ENCODE measurements at places on chromosomes 1 and 21.

DNA sequence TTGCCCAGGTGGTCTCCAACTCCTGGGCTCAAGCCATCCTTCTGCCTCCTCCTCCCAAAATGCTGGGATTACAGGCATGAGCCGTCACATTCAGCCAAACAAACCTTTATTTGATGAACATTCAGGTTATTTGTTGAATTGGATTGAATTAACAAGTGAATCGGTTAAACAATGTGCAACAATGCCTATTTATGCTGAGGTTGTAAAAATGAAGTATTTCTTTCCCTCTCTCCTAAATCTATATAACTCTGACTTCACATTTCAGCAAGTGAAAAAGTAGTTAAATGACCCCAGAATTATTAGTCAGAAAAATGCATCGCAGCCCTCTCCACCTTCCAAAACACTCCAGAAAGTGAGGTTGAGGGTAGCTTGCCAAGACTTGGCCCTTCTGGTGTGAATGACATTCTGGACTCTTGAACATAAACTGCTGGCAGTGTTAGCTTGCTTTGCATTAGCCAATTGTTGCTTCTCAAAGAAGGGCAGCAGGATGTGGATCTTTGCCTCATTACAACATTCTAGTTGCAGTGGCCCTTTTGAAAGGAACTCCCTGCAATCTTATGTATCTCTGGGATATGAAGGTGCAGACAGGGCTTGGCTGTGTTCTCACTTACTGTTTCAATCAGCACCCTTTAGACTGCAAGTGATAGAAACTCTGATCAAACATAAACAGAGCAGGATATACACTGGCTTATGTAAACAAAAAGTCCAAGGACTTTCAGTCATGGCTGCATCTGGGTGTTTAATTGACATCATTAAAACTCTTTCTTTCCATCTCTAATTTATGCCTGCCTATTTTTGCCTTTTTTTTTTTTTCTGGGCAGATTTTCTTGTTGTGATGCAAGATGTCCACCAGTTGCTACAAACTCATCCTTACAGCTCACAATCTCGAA, 22.4 kb downstream of the EDN2 start:
- DNase-seq = peak; percentile 11

- no peak for DNase-seq
Measured at GRCh38 chr21:21187579-21187978, 189.4 kb downstream of the NCAM2 start.

DNA sequence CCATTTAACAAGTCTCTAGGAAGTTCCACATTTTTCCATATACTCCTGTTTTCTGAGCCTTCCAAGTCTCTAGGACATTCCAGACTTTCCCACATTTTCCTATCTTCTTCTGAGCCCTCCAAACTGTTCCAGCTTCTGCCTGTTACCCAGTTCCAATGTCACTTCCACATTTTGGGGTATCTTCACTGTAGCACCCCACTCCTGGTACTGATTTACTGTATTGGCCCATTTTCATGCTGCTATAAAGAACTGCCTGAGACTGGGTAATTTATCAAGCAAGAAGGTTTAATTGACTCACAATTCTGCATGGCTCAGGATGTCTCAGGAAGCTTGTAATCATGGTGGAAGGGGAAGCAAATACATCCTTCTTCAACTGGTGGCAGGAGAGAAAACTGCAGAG, 285.0 kb downstream of the LRRIQ3 start:
- DNase-seq = no peak

GRCh38 chr1:2906085-2906484, 104.6 kb upstream of the TTC34 start:
- DNase-seq = no peak

DNA sequence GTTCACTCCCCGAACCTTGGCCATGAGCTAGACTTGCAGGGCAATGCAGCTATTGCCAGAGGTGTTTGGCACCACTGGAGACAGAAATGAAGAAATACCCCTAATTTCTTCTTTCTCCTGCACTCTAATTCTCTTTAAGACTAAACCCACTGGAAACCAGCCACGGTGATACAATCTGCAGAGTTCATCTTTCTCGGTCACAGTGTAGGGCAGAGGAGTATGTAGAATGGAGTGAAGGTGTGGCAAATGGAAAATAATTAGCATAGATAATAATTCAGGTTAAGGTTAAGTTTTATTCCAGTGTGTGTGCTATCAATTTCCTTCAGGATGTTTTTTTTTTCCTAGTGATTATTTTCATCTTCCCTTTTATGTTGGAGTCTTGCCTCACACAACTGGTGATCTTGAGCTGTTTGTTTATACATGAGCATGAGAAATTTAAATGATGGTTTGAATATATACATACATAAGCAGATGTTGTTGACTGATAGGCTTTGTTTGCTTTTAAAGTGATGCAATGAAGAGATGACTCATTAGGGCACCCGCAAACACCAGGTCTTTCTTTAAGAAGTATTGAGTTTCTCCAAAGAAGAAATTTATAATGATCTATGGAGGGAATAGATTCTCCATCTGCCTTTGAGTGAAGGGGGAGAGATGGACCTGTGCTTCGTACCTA, 81.9 kb downstream of the SPATA17 start:
- peak; percentile 5 for DNase-seq

- peak; percentile 19 for DNase-seq
Measured at GRCh38 chr21:16522548-16522947, 792.8 kb downstream of the USP25 start.

- no peak for DNase-seq
Measured at GRCh38 chr1:188365874-188366273, 1537.1 kb downstream of the PLA2G4A start.

- DNase-seq = no peak
Measured at GRCh38 chr1:183551924-183552323, 38.3 kb downstream of the NCF2 start.

DNA sequence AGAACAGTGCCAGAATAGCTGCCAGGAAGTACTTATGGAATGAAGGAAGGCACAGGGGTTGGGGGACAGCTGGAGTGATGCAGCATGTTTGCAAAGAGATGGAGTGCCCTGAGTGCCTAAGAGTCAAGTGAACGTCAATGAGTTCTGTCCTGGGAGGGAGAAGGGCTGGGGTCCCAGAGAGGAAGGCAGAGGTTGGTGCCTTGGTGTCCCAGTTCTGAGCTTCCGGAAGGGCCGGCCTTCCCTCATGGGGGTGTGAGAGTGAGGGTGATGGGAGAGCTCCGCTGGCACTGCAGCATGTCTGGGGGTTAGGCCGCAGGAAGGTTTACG, 17.6 kb downstream of the NES start:
- no peak for DNase-seq

DNA sequence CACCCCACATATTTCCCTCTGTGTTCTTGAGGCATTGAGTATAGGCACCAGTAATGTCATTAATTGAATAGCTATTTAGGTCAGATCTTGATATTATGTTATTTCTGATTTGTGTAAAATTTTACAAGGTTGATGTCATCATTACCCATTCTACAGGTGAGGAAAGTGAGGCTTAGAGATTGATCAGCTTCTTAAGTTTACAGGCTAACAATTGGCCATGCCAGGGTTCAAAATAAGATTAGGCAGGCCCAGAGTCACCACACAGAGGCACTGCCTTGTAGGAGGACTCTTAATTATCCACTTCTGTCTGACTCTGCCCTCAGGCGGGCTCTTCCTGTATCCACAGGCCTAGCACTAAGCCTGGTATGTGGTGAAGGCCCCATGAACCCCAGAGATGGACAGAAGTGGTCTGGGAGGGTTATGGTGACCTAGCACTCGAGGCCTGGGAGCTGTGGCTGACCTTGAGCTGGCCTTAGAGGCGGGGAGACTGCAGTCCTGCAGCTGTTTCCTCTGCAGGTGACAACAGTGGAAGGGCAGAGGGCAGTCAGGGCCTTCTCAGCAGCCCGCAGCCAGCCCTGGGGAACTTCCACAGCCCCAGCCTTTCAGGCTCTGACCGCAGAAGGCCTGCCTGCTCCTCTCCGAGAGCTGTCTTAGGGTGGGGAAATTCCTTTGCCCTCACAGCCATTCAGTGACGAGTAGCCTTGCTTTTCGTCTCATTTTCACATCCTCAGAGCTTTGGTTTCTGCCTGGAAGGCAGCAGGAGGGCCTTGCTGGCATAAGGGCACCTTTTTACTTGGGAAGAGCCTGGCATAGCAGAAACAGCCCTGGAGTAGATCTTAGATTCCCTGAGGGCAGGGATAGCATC, 12.2 kb downstream of the ZDHHC18 start:
- DNase-seq = no peak

DNA sequence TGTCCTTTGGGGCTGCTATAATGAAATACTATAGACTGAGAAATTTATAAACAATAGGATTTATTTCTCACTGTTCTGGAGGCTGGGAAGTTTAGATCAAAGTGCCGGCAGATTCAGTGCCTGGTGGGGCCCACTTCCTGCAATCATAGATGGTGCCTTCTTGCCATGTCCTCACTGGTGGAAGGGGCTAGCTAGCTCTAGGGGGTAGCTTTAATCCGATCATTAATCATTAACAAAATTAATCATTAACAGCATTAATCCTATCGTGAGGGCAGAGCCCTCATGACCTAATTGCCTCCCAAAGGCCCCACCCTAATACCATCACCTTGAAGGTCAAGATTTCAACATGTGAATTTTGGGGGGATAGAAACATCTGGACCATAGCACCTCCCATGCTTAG, 124.3 kb downstream of the TRABD2B start:
- no peak for DNase-seq

DNA sequence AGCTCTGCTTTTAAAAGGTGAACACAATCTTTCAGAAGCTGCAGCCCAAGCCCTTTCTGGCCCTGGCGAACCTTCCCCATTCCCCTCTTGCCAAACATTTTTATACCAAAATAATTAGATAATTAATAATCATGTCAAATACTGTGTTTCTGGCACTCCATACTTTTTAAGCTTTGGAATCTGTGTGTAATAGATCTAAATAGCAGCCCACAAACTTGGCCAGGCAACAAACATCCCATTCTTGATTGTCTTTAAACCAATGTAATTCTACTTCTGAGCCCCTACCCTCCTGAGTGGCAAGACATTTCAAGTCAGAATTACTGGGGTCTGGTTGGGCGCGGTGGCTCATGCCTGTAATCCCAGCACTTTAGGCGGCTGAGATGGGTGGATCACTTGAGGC, 137.7 kb downstream of the NAV1 start:
- DNase-seq = no peak

DNA sequence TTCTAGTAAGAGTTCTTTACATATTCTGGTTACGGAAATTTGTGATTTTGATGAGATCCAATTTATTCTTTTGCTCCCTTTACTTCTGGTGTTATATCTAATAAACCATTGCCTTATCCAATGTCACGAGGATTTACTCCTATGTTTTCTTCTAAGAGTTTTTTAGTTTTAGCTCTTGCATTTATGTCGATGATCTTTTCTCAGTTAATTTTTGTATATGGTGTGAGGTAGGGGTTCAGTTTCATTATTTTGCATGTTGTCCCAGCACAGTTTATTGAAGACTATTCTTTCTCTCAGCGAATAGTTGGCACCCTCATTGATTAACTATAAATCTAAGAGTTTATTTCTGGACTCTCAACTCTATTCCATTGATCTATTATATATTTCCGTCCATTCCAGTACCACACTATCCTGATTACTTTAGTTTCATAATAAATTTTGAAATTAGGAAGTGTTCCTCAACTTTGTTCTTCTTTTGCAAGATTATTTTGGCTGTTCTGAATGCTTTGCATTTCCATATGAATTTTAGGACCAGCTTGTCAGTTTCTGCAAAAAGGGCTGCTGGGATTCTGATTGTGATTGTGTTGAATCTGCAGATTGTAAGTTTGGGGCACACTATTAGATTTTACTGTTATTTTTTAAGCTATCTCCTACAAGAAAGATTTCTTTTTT, 4.0 kb downstream of the KDM1A start:
- no peak for DNase-seq

DNA sequence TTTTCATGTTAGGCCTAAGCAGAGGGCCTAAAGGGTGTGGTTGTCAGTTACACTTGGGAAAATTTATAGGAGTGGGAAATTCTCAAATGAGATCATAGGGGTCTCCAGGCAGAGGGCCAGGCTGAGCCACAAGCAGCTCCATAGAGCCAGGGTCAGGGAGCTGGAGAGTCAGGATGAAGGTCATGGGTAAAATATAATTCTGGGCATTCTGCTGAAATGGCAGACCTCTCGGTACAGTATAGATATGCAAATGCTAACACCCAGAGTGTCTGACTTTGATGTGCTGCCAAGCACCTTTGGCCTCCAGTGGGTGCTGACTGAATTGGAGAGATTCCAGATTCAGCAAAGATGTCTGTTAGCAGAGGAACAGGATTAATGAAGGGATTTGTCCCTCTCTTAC, 40.1 kb downstream of the DNM3 start:
- DNase-seq = no peak

DNA sequence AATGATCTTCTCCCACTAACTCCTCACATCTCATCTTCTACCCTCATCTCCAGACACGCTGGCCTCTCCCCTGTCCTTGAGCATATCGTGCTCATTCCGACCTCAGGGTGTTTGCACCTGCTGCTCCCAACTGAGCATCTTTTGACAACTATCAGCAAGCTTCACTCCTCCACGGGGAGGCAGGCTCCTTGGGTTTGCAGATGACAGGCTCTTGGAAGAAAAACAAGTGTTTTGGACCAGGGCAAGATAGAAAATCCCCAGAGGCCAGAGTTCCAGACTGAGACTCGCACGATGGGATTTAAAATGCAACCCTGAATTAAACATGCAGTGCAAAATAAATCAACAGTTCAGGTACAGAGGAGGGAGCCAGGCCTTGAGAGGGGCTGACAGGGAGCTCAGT, 246.7 kb downstream of the PTPRU start:
- DNase-seq = no peak

DNA sequence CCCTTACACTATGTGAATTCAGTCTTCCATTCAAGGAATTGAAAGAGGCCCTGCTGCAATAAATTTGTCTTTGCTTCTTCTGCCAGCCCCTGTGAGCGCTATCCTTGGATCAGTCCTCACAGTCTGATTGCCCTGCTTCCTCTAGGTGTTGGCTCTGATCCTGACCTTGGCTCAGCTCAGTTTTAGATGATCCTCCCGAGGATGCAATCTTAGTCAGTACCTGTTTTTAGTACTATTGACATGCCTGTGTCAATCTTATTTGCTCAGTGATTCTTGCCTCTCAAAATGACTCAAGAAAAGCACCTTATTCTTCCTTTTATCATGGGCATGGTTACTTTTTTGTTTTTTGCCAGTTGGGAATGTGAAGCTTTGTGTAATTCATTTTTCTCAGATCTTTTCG, 101.4 kb upstream of the KCNK1 start:
- DNase-seq = no peak

DNA sequence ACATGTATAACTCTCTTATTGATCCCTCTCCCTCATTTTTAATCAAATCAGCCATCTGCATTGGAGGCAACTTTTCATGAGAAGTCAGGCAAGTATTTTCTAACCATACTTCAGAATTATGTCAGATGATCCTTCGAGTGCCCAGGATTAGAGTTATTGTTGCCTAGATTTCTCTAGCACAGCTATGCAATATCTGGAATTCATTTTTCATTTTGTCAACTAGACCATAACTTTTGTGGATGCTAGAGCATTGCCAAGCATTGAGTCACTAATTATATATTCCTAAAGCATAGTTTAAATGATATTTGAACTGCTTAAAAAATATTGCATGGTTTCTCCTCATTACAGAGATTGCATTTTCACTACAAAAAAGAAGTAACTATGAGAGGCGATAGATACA, 21.2 kb downstream of the HFM1 start:
- DNase-seq = peak; percentile 73
